AML-193 (cell line): ENCODE measurements at places on chromosomes 2 and 18.

DNA sequence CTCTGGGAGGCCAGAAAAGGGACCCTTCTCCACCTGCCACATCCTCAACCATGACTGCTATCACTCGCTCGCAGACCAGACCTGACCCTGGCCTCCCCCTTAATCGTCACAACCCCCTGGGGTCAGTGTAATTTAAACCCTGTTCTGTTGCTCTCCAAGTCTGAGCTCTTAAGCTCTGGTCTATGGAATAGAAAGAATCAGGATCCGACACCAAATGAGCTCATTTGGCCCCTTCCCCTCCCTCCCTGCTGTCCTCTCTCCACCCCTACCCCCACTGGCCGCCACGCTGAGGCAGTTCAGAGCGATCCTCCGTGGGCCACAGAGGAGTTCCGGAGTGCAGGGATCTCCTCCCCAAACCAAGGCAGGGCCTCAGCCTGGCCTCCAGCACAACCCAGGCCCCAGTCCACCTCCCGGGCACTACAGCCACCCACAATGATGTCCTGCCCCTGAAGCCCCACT lies 5.3 kb downstream of the DNMT3A start:
- DNase-seq, result no peak

DNA sequence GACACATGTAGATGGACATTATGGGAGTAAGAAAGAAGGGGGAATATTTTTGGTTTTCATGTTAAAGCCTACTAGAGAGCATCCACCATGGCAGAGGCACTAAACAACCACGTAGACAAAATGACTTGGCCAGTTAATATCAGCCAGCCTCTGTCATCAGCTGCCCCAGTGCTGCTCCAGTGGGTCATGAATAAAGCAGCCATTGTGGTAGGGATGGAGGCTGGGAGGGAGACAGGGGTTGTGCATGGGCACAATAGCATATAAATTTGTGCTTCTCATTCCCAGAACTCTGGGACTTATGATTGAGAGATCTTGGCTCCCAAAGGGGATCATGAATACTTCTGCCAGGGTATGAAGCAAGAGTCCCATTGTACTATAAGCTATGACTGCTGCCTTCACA lies 31.1 kb upstream of the CXCR4 start:
- DNase-seq, result no peak

- DNase-seq, result no peak
Measured at GRCh38 chr18:37986665-37987064, 421.1 kb upstream of the CELF4 start.

GRCh38 chr2:12382366-12382765 lies 334.4 kb upstream of the TRIB2 start:
- DNase-seq, result no peak

GRCh38 chr2:106886916-106887758 lies 1.2 kb upstream of the ST6GAL2 start:
- no peak for DNase-seq

GRCh38 chr2:112603731-112604130 lies 19.3 kb downstream of the CHCHD5 start:
- no peak for DNase-seq

GRCh38 chr2:3545788-3546478 lies 12.2 kb downstream of the RNASEH1 start:
- DNase-seq, result no peak

GRCh38 chr18:74290021-74290420 lies 1.7 kb downstream of the CYB5A start:
- no peak for DNase-seq
